HCT116 (cell line): ENCODE measurements at places on chromosomes 6 and 20. TPM values are rescaled to one million over a fixed set of nuclear protein-coding genes. Genes with fewer than 3 reads are reported as not detected.

- no peak for DNase-seq
These were observed 650 bp upstream of the CASP8AP2 start for GRCh38 chr6:89828988-89829471.

GRCh38 chr6:15296735-15297134, 50.9 kb downstream of the JARID2 start:
- no peak for DNase-seq

CEP162 gene
- total RNA-seq: 5.5 TPM

IRAK1BP1 gene
- total RNA-seq: 5.4 TPM

DNA sequence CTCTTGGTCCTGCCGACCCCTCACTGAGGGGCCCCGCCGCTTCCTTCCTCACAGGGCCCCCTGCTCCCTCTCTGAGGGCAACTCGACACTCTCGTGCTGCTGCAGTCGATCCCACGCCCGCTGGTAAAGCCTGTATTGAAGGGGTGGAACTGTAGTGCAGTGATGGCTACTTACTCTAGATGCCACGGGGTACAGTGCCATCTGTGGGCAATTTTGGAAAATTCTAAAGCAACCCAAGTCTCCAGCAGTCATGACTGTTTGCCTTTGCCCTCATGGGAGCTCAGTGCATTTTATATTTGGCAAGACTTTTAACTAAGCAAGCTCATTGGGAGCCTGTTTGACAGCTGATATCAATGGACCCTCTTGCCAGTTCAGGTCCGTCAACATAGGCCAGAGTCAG, 6.5 kb upstream of the C6orf136 start:
- no peak for DNase-seq

DNA sequence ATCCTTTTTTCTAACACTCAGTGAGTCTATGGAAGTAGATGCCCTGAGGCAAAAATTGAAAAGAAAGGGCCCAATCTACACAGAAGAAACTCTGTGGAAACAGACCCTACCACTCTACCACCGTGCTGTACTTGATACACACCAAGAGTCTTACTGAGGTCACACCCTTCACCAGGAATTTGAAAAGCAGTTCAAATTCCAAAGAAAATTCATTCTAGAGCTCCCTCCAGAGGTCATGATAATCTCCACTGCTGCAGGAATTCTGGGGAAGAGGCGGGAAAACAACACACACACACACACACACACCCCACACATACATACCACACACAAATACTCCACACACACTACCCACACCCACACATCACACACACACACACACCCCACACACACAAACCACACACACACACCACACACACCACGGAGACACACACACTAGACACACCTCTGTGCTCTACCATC, 336.8 kb downstream of the HDGFL1 start:
- DNase-seq: no peak

RRAGD gene
- total RNA-seq: 15.9 TPM

IYD gene
- not detected for total RNA-seq

GRCh38 chr6:30356536-30356935, 11.6 kb downstream of the RPP21 start:
- DNase-seq: no peak

DNA sequence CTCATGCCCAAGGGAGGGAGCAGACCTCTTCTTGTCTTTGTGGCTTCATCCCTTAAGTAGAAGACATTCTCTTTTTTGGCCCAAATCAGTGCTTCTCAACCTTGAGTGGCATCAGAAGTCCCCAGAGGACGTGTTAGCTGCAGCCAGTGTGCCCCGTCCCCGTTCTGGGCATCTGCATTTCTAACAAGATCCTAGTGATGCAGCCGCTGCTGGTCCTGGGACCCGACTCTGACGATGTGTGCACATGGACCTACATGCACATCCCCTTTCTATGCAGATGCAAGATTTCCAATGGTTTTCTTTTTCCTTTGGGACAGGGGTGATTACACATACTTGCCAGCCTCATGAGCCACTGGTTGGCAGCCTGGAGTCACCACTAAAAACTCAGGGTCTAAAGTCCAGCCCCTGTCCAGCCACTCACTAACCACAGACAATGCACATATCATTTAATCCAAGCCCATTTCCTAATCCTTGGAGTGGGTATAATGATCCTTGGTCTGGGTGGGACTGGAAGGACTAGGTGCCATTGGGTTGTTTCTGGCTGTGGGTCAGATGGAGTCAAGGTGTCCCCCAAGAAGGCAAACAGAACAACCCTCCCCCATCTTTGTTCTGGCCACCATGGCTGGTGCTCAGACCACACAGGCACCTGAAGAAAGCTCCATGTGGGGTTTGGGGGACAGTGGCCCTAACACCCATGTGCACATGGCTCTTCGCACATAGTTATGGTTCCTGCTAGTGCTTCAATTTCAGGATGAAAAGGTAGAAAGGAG, 6.4 kb downstream of the ACSS1 start:
- DNase-seq: no peak

MRAP2 gene
- 1.4 TPM for total RNA-seq

DNA sequence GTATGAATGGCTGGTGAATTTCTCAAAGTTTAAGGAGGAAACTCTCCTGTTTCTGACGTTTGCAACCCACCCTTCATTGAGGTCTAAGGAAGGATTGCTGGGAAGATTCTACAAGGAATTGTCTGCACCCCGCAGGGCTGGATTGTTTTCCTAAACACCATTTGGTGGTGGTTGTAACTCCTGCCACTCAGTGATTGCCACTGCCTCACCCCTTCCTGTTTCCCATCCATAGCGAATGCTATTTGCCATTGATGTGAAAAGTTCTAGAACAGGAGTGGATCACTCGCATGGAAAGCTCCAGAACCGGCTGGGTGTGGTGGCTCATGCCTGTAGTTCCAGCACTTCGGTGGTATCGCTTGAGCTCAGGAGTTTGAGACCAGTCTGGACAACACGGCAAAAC, 8.7 kb upstream of the DSP start:
- DNase-seq: no peak

DNA sequence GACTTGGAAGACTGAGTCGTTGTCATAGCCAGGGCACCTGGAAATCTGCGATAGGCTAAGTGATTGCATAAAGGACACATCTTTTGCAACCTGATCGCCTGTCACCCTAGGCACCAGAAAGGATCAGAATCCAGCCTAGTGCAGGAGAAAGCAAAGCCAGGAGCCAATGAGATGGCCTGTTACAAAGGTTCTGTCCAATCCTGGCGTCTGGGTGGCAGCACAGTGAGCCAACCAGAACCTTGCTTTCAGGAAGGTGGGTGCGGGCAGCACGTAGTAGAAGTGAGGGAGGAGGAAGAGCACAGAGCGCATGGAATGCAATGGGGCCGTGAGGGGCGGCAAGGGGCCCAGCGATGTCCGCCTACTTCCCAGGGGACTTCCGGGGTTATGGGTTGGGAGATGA, 120.4 kb upstream of the GGTLC1 start:
- DNase-seq: no peak

HTR1E gene
- total RNA-seq: not detected

LGSN gene
- total RNA-seq: 0.30 TPM

SULF2 gene
- total RNA-seq: 13.0 TPM

- DNase-seq: no peak
These were observed 215.0 kb downstream of the ARID1B start for GRCh38 chr6:156992020-156992804.

GRCh38 chr6:149936743-149937142, 5.1 kb upstream of the ULBP2 start:
- no peak for DNase-seq

GRCh38 chr20:34998331-34998950, 42.8 kb downstream of the MYH7B start:
- DNase-seq: no peak

DNA sequence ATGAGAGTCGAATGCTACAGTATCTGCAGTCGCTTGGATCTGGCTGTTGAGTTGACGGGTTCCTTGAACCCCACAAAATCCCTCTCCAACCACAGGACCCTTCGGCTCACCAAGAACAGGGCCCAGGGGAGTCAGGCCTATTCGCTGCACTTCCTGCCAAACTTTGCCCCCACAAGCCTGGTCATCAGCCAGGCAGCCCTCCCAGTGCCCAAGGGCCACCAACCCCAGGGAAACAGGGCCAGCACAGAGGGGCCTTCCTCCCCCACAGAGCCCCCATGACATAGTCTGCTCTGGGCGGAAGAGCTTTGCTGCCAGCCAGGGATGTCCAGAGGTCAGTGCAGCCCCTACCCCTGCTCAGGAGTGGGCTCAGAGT, 34.5 kb upstream of the MRGBP start:
- no peak for DNase-seq

ZNF831 gene
- 0.15 TPM for total RNA-seq

SLC22A2 gene
- not detected for total RNA-seq

DNA sequence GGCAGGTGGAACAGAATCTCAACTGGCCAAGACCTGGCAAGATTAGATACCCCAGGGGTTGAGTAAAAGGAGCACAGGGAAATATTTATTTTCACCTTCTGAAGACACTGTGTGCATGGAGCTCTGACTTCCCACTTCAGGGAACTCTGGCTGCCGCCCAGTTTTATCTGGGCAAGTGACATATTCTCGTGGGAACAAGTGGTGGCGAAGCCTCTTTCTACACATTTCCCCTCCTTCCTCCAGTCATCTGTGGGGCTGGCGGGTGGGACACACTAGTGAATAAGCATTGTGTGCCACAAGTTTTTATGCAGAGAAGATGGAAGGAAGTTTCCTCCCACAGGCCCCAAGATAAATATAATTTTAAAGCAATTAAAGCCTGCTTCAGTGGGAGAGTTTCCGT, 23.6 kb downstream of the NSFL1C start:
- DNase-seq: no peak

GRCh38 chr6:158752613-158753012, 66.6 kb downstream of the EZR start:
- DNase-seq: no peak

NRN1 gene
- not detected for total RNA-seq

ANGPT4 gene
- not detected for total RNA-seq

GRCh38 chr6:112636650-112637262, 289.6 kb downstream of the RFPL4B start:
- DNase-seq: no peak

GRCh38 chr6:165486183-165487137, 176.6 kb downstream of the PDE10A start:
- DNase-seq: no peak

- no peak for DNase-seq
These were observed 148.1 kb upstream of the TCF21 start for GRCh38 chr6:133740816-133741215.

ISM1 gene
- total RNA-seq: 0.37 TPM

MUC22 gene
- not detected for total RNA-seq

- DNase-seq: peak; percentile 70
These were observed 955.6 kb downstream of the TBC1D32 start for GRCh38 chr6:120378582-120379220.

CNR1 gene
- total RNA-seq: not detected

GRCh38 chr6:87561017-87561416, 28.8 kb downstream of the RARS2 start:
- DNase-seq: no peak

DNA sequence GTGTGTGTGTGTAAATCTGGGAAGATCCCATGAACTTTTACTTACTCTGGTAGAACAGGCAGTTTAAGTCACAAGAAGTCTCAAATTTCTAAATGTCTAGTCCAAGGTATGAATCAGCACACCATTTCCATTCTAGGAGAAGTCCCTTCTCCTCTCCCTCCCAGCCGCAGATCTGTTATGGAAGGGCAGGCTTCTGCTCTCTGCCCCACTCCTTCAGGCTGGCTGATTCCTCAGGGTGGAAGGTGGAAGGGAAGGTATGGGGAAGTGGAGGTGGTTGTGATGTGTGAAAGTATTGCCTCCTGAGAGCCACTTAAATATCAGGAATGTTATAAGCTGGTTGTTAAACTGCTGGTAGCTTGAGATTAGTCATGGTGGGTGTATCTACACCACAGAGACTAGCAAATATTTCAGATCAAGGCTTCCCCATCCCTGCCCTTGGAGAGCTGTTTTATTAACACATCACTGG, 44.5 kb upstream of the LAMA4 start:
- peak; percentile 23 for DNase-seq

- no peak for DNase-seq
These were observed 4.1 kb downstream of the CST7 start for GRCh38 chr20:24953209-24953575.

- DNase-seq: no peak
These were observed 78.0 kb downstream of the EDN3 start for GRCh38 chr20:59378396-59378795.

GRCh38 chr20:11924923-11925322, 7.2 kb downstream of the BTBD3 start:
- DNase-seq: no peak

DNA sequence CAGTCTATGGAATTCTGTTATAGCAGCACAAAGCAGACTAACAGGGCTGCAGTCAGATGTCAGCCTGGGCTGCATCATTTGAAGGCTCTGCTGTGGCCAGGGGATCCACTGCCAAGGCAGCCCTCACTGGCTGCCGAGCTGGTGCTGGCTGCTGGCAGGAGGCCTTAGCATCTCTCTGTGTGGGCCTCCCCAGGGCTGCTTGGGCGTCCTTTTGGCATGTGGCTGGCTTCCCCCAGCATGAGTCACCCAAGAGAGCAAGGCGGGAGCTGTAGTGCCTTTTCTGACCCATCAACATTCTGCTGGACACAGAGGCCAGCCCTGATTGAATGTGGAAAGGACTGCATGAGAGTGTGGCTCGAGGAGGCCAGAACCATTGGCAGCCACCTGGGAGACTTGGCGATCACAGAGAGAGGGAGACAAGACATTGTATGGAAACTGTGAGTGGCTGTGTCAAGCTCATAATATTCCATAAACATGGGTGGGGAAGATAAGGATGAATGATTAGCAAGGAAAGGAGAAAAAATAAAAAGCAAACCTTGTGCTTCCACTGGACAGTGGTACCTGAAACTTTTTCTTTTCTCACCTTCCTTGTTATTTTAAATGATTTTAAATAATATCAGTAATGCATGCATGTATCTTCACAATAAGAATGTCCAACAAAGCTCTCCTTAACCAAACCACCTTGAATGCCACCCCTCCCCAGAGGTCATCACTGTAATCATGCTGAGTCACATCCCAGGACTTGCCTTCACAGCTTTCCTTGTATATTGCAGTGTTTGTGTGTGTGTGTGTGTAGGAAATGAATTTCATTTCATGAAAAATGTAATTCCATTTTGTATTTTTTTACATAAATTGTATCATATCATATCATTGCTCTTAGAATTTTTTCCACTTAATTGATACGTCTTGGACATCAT, 55.0 kb upstream of the VSX1 start:
- peak; percentile 38 for DNase-seq

F13A1 gene
- 0.34 TPM for total RNA-seq

DNA sequence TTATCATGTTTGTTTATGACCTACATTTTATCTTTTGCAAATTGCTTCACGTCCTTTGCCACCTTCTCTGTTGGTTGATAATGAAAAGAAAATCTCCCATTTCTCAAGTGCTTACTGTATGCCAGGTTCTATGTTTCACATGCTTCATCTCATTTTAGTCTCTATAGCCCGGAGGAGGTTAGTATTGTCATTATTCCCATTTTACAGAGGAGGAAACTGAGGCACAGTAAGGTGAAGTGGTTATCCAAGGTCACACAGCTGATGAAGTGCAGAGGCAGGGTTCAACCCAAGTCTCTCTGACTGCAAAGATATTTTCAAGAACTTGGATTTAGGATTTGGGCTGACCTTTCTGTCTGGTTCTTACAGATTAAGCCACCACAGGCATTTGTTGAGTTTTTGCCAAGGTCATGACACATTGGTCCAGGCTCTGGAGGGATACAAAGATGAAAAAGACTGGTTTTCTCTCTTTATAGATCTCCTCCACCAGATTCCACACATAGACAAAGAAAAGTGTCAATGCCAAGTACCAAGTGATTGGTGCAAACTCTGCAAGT, 20.6 kb downstream of the CNBD2 start:
- DNase-seq: no peak

GRCh38 chr20:50762045-50762422, 30.7 kb downstream of the PARD6B start:
- no peak for DNase-seq

SLC35B3 gene
- 8.6 TPM for total RNA-seq

- peak; percentile 79 for DNase-seq
These were observed 16.2 kb downstream of the L3MBTL3 start for GRCh38 chr6:130034378-130035146.
